NCI-H1417 (cell line): ENCODE measurements at places on chromosomes 5 and 9.

DNA sequence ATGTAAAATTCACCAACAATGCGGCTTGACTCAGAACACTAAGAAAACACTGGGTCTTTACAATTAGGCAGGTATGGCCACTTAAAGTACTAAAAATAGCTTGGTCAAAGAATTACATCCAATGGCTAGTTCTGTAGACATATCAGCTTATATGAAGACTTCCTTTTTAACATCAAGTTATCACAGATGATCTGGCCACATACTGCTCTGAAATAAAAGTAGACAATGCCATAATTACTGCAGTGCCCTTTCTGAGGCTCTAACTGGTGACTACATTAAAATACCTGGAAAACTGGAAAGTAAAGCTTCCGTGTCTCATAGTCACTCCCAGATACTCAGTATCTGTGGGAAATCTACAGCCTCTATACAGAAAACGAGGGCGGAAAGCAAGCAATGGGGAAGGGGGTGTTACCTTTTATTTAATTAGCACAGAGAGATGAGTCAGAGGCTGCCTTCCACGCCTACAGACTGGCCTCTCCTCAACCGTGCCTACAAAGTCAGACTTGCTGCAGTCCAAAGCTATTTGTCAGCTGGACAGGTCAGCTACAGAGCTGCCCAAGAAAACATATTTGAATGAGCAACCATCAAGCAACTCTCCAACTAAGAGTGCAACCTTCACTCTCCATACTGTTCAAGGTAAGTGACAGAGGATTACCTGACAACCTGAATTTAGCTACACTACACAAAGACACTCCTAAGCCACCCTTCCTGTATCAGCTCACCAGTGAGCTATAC is 8.7 kb downstream of the SERINC5 start:
- no peak for DNase-seq

GRCh38 chr5:150758531-150759333 is at the start of gene DCTN4:
Gene DCTN4, minus strand, starts transcription at chr5:150759017. Its CDS starts 24 bp downstream, at chr5:150758993.
- peak; percentile 97 for DNase-seq

GRCh38 chr9:37953206-37953774 is 49.4 kb upstream of the SLC25A51 start:
- DNase-seq: no peak

- DNase-seq: no peak
Measured at GRCh38 chr5:142506046-142506445, 179.8 kb downstream of the FGF1 start.

DNA sequence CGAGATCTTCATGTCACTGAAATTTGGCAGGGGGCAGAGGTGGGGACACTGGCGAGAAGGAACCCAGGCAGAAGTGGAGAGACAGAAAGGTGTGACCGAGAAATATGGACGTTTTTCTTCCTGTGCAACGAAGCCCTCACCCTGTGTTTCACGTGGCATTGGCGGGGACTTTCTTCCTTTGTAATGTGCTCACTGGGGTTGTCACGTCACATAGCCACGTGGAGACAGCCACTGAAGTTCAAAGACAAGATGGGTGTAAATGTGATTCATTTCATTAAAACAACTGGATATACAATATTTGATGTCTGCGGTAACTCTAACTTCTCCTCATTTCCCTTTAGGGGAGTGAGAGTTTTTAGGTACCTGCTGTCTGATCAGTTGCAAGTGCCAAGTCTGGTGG is 225.7 kb downstream of the FSTL4 start:
- DNase-seq: no peak

DNA sequence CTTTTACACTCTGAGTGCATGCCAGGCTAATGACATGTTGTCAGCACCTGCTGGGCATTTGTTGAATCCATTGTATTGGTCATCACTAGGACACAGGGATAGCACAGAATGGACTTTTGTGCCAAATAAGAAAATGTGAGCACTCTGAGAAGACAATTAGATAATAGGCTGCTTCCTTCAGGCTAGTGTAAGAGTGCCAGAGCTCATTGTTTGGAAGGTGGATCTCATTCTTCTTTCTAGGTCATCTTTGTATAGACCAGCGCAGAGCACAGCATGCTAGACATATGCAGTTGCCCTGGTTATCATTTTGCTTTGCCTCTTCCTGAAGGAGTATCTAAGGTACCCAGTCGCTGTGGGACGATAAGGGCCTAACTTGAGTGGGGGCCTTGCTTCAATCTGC is 493.4 kb upstream of the COX7C start:
- DNase-seq: peak; percentile 59

- no peak for DNase-seq
Measured at GRCh38 chr5:67748165-67748690, 467.3 kb upstream of the PIK3R1 start.

GRCh38 chr9:136223871-136224640 is 19.1 kb upstream of the LHX3 start:
- DNase-seq: no peak

DNA sequence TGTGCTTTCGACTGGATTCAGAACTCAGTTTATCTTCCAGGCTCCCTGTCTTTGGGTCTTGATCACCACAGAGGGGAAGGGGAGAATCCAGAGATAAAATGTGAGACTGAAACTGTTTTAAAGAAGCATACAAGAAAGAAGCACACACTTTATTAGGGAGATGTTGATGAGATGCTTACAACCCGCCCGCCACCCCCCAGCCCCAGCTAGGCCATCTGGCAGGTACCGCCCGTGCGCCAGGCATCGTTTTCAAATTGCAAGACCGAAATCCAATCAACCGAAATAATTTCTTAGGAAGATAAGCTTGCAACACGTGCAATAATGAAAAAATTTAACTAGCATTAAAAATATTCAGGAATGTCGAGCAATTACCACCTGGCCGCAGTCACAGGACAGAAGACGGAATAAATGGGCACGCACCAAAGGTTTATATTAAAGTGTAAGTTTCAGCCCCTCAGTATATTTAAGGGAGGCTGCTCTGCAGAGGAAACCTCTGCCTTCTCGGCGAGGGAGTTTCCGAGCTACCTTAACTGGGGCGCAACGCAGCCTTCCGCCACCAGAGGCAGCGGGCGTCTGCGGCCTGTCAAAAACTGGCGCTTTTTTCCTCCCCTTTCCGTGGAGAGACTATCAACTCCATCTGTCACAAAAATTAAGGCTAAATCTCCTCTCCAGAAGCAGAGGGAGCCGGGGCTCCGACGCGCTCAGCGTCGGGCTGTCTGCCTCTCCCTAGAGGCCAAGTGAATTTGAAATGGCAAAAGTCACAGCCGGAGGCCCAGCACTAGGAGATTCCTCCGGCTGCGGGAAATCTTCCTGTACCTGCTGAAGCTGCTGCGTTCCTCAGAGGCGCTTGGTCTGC is 996 bp upstream of the GAS1 start:
- DNase-seq: peak; percentile 50
